Cardiac atrium fibroblast (primary cell): ENCODE measurements at places on chromosomes 6 and 20. TPM values are rescaled to one million over a fixed set of nuclear protein-coding genes. Genes with fewer than 3 reads are reported as not detected.

The TINAG gene
- total RNA-seq, result not detected in 2 replicates

The F13A1 gene
- not detected in 2 replicates for total RNA-seq

The POU5F1 gene
- not detected in 2 replicates for total RNA-seq

The COL12A1 gene
- total RNA-seq, result 179 and 194 TPM in 2 replicates

The AVP gene
- not detected in 2 replicates for total RNA-seq

The PSORS1C1 gene
- total RNA-seq, result 0.16 and 1.1 TPM in 2 replicates

The CDH26 gene
- 0.32 TPM in 1 of 2 replicates, not detected in the other for total RNA-seq
